ENCODE measurements at places on chromosomes 12 and 14. TPM values are rescaled to one million over a fixed set of nuclear protein-coding genes. Genes with fewer than 3 reads are reported as not detected.

DNA sequence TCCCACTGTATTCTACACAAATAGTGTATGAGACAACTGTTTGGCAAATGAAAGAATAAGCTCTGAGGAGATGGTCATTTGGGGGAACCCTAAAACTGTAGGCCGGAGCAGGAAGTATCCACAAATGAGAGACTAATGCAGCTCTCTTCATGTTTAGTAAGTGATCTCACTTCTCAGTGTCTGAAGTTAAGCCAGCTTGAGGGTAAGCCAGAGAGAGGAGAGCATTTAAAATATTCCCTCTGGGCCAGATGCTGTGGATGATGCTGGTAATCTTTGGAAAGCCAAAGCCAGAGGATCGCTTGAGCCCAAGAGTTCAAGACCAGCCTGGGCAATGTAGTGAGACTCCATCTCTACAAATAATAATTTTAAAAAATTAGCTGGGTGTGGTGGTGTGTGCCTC is 130.6 kb upstream of the SINHCAF start:
- no peak for DNase-seq

Gene KLRD1
- not detected for total RNA-seq

Gene SUPT16H
- 34.5 TPM for total RNA-seq

GRCh38 chr12:110280392-110280778 is 662 bp upstream of the ATP2A2 start:
- peak; percentile 74 for DNase-seq

Gene KIF21A
- 18.2 TPM for total RNA-seq

Gene IAPP
- not detected for total RNA-seq

GRCh38 chr12:6318440-6318879 is 8.0 kb downstream of the PLEKHG6 start:
- DNase-seq: no peak

Gene C12orf60
- total RNA-seq: 0.99 TPM

Gene AKAP5
- 0.10 TPM for total RNA-seq

Gene STAB2
- total RNA-seq: not detected

Gene LRTM2
- total RNA-seq: not detected

Gene SLC17A8
- not detected for total RNA-seq

- DNase-seq: no peak
These were observed 9.1 kb upstream of the NKX2-8 start for GRCh38 chr14:36591482-36591881.

GRCh38 chr14:34128665-34129064 is 177.8 kb upstream of the EGLN3 start:
- DNase-seq: no peak

DNA sequence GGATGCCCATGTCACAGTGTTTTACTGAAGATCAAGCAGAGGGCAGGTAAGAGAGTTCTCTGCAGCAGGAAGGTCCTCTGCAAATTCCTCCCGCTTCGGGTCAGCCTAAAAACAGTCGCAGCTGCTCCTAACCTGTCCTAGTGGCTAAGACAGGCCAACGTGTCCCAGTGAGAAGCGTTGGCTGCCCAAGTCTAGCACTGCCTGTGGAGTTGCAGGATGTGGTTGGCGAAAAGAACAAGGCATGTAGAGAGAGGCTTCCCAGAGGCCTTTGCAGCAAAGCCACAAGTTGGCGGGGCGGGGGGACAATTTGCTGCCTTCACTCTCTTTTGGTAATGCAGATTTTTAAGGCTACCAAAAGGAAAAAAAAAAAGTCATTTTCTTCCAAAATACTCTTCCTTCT is 340.1 kb downstream of the BCL11B start:
- DNase-seq: no peak

GRCh38 chr12:77746096-77746495 is 84.6 kb upstream of the NAV3 start:
- peak; percentile 76 for DNase-seq

DNA sequence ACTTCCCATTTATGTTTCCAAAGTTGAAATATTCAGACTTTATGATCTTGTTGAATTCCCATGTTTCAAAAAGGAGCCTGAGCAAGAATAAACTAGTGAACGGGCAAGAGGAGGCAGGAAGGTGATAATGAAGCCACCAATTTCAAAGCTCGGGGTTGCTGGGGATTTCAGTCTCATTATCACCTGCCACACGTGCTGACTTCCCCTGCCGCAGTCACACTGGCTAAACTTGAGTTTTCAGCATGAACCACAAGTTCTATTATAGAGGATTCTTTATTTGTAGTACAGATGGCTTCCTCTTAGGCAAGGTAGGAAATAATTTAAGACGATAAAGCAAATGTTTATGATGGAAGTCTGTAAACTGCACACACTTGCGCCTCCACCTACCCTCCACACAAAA is 18.1 kb upstream of the DIABLO start:
- DNase-seq: no peak

Gene KCNJ8
- not detected for total RNA-seq

Measured in HT-29 (cell line).